A549 treated with DMSO at 1 μM for 4 hours (cell line): ENCODE measurements at places on chromosomes 2 and 18. TPM values are rescaled to one million over a fixed set of nuclear protein-coding genes. Genes with fewer than 3 reads are reported as not detected.

The ALPG gene
- total RNA-seq: 0.07 to 0.15 TPM (median 0.13 TPM) in 4 of 5 replicates, not detected in the other

The HOXD9 gene
- 0.99 to 2.1 TPM (median 1.3 TPM) in 5 replicates for total RNA-seq

The STPG4 gene
- total RNA-seq: not detected in 5 replicates

The RAMP1 gene
- not detected in 5 replicates for total RNA-seq

The SERPINB4 gene
- 0.12 to 0.28 TPM (median 0.18 TPM) in 5 replicates for total RNA-seq

The RGPD8 gene
- total RNA-seq: 3.4 to 4.9 TPM (median 4.1 TPM) in 5 replicates

The CDH2 gene
- total RNA-seq: 33.3 to 52.2 TPM (median 44.8 TPM) in 5 replicates

The IL18R1 gene
- 0.47 to 1.4 TPM (median 0.95 TPM) in 5 replicates for total RNA-seq

The PLGLB2 gene
- 0.29 to 0.49 TPM (median 0.45 TPM) in 5 replicates for total RNA-seq

The GLI2 gene
- 21.5 to 30.4 TPM (median 26.2 TPM) in 5 replicates for total RNA-seq

The BUB1 gene
- total RNA-seq: 40.2 to 51.4 TPM (median 49.8 TPM) in 5 replicates

The ZNF521 gene
- not detected in 5 replicates for total RNA-seq

The DQX1 gene
- 0.08 to 0.12 TPM (median 0.11 TPM) in 3 of 5 replicates, not detected in the others for total RNA-seq

The DUSP11 gene
- 38.1 to 47.2 TPM (median 44.0 TPM) in 5 replicates for total RNA-seq

The GAL3ST2 gene
- 0.23 to 0.40 TPM (median 0.34 TPM) in 4 of 5 replicates, not detected in the other for total RNA-seq

The SPATA3 gene
- total RNA-seq: not detected in 5 replicates

The G6PC2 gene
- not detected in 5 replicates for total RNA-seq

The ACOXL gene
- not detected in 5 replicates for total RNA-seq

The IGFBP2 gene
- 66.1 to 77.6 TPM (median 74.9 TPM) in 5 replicates for total RNA-seq

The SLC9A4 gene
- total RNA-seq: not detected in 5 replicates

The ZNF804A gene
- not detected in 5 replicates for total RNA-seq

The SETBP1 gene
- 0.65 to 0.87 TPM (median 0.79 TPM) in 5 replicates for total RNA-seq

The MYCN gene
- not detected in 5 replicates for total RNA-seq

The PFN4 gene
- 1.1 to 1.5 TPM (median 1.2 TPM) in 5 replicates for total RNA-seq

The SP140L gene
- total RNA-seq: 3.5 to 4.6 TPM (median 4.1 TPM) in 5 replicates

The PID1 gene
- 2.7 to 3.5 TPM (median 2.9 TPM) in 5 replicates for total RNA-seq

The EMILIN1 gene
- 0.23 to 0.46 TPM (median 0.31 TPM) in 4 of 5 replicates, not detected in the other for total RNA-seq

The HRH4 gene
- not detected in 5 replicates for total RNA-seq

The CTAGE1 gene
- not detected in 5 replicates for total RNA-seq

The DLX2 gene
- total RNA-seq: 0.61 to 0.89 TPM (median 0.74 TPM) in 5 replicates

The GREB1L gene
- total RNA-seq: 1.7 to 3.9 TPM (median 2.2 TPM) in 5 replicates

The UGT1A8 gene
- total RNA-seq: 0.08 to 0.26 TPM in 2 of 5 replicates, not detected in the others

The REG3A gene
- not detected in 5 replicates for total RNA-seq

The TMSB10 gene
- 7,472 to 9,403 TPM (median 8,398 TPM) in 5 replicates for total RNA-seq

The IL37 gene
- total RNA-seq: not detected in 5 replicates

The PRKD3 gene
- 10.9 to 17.1 TPM (median 13.9 TPM) in 5 replicates for total RNA-seq

The INO80D gene
- 1.7 to 2.3 TPM (median 2.0 TPM) in 5 replicates for total RNA-seq

The SIX3 gene
- 0.17 to 0.45 TPM (median 0.34 TPM) in 5 replicates for total RNA-seq

The TM4SF20 gene
- total RNA-seq: 8.0 to 11.5 TPM (median 10.6 TPM) in 5 replicates

The AGBL5 gene
- total RNA-seq: 29.8 to 36.7 TPM (median 32.2 TPM) in 5 replicates

The SNTG2 gene
- not detected in 5 replicates for total RNA-seq

The TEKT4 gene
- not detected in 5 replicates for total RNA-seq

The KIF1A gene
- 0.62 to 0.84 TPM (median 0.78 TPM) in 5 replicates for total RNA-seq

The CD28 gene
- total RNA-seq: not detected in 5 replicates

The GAREM1 gene
- 2.0 to 3.0 TPM (median 2.9 TPM) in 5 replicates for total RNA-seq

The ADCY3 gene
- 73.0 to 86.5 TPM (median 79.7 TPM) in 5 replicates for total RNA-seq

The ZNF397 gene
- 3.5 to 5.3 TPM (median 4.5 TPM) in 5 replicates for total RNA-seq

The ANKMY1 gene
- total RNA-seq: 9.1 to 14.1 TPM (median 12.4 TPM) in 5 replicates

The MIB1 gene
- total RNA-seq: 6.9 to 12.6 TPM (median 11.3 TPM) in 5 replicates

The PAIP2B gene
- total RNA-seq: 0.24 to 0.44 TPM (median 0.43 TPM) in 5 replicates

The KCNF1 gene
- 28.3 to 46.3 TPM (median 36.5 TPM) in 5 replicates for total RNA-seq

The REG3G gene
- not detected in 5 replicates for total RNA-seq

The FOXD4L1 gene
- total RNA-seq: 0.31 to 0.87 TPM (median 0.33 TPM) in 5 replicates

The PARD3B gene
- total RNA-seq: 0.61 to 1.5 TPM (median 0.83 TPM) in 5 replicates

The C2orf92 gene
- total RNA-seq: 0.51 to 0.88 TPM (median 0.68 TPM) in 5 replicates

The SLC4A5 gene
- 0.18 to 0.41 TPM (median 0.28 TPM) in 5 replicates for total RNA-seq

The DYNAP gene
- not detected in 5 replicates for total RNA-seq

The PPP4R1 gene
- total RNA-seq: 39.2 to 49.2 TPM (median 42.7 TPM) in 5 replicates

The RAB6C gene
- total RNA-seq: not detected in 5 replicates

The LYPD6B gene
- total RNA-seq: not detected in 5 replicates
